SW 1271 (cell line): ENCODE measurements at places on chromosomes 16 and 17.

DNA sequence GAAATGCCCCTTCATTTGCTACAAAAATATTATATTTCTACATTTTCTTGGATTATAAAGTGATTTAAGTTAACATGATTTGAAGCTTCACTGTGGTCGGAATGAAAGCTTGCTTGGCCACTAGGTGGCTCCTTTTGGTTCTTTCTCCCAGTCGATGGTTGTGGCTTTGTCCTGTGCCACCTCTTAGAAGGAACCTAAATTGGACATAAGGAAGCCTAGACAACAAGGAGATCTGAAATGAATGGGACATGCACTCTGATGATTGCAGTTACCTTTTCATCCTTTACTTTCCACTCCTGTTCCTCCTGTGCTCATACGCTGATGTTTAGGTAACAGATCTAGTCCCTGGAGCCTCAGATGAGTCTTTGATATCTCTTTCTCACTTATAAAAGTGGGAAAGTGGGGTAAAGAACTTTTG, 39.2 kb downstream of the FTO start:
- DNase-seq: no peak

- DNase-seq: no peak
These were observed 3.6 kb downstream of the COG1 start for GRCh38 chr17:73196500-73196899.

DNA sequence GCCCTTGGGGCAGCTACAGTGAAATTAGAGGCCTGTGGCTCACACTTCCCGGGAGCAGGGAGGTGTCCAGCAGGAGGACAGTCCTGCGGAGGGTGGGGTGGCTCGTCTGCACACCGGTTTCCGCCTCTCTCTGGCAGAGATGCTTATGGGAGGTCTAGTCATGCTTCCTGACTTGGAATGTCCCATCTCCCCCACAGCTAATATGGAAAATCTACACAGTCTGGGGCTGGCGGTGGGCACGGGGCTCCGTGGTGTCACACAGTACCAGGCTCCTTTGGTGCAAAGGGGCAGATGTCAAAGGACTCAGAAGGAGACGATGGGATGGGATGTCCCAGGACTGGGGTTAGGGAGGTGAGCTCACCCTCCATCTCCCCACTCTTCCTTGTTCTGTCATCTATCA, 44.1 kb upstream of the DOC2B start:
- no peak for DNase-seq

- no peak for DNase-seq
These were observed 36.0 kb downstream of the CHD9 start for GRCh38 chr16:53090591-53091411.

DNA sequence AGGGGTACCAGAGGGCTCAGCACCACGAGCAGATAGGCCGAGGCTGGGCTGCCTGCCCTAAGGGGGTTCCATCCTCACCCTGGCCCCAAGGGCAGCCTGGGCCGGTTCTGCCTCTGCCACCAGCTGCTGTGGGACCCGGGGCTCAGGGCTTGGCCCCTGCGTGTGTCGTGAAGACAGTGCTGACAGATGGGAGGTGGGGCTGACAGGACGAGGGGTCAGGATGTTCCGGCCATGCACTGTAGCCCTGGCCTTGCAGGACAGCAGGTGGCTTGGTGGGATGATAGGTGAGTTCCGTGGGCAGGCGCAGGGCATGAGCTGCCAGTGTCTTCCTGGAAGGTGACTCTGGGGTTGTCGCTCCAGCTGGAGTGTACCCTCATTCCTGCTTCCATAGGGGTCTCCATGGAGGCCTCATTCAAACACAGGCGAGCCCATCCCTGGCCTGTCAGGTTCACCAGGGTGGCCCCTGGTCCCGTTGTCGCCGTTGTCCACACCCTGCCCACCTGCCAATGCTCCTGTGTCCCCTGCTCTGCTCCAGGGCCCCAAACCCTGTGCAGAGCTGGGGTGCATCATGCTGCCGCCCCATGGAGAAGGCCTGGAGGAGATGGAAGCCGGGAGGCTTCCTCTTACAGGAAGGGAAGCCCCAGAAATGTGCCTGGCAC, 57.2 kb downstream of the WDR45B start:
- no peak for DNase-seq

DNA sequence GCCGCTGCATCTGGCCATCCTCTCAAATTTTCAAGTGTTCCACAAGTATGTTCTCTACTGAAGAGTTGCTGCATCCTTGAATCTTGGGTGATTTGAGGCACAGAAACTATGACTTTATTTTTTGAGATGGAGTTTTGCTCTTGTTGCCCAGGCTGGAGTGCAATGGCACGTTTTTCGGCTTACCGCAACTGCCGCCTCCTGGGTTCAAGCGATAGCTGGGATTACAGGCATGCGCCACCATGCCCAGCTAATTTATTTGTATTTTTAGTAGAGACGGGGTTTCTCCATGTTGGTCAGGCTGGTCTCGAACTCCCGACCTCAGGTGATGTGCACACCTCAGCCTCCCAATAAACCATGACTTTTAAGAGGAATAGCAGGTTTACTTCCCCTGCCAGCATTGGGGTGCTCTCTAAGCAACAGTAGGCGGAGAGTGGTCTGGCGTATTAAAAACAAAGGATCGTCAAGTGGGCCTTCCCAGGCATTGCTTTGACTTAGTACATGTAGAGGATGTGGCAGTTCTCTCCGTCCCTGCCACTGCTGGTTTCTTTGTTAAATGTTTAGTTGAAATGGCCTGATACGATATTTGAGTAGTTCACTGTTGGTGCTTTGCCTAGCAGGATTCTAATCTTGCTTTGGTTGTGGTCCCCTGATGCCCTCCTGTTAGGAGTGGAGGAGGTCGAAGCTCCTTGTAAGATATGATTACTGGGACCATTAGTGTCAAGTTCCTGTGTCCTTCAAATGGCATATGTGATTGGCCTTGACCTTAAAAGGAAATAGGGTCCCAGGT, 9.5 kb downstream of the PYCARD start:
- no peak for DNase-seq

GRCh38 chr17:1473170-1473569, 17.1 kb upstream of the CRK start:
- no peak for DNase-seq
